CD4-positive, alpha-beta memory T cell (primary cell): ENCODE measurements at places on chromosomes 16 and 17. TPM values are rescaled to one million over a fixed set of nuclear protein-coding genes. Genes with fewer than 3 reads are reported as not detected.

Gene KRT12
- polyA plus RNA-seq, result not detected

Gene FAM20A
- not detected for polyA plus RNA-seq

Gene GPR179
- not detected for polyA plus RNA-seq

Gene RHBDL1
- polyA plus RNA-seq, result 2.8 TPM

GRCh38 chr17:73017658-73018057 is 74.8 kb downstream of the SLC39A11 start:
- no peak overlapping the region for H3K4me3 ChIP-seq
- H3K27me3 ChIP-seq, result no peaks in the 10 kb centered on the region
- H3K36me3 ChIP-seq, result no peaks in the 10 kb centered on the region
- no peak for DNase-seq
- no peak overlapping the region for H3K27ac ChIP-seq

DNA sequence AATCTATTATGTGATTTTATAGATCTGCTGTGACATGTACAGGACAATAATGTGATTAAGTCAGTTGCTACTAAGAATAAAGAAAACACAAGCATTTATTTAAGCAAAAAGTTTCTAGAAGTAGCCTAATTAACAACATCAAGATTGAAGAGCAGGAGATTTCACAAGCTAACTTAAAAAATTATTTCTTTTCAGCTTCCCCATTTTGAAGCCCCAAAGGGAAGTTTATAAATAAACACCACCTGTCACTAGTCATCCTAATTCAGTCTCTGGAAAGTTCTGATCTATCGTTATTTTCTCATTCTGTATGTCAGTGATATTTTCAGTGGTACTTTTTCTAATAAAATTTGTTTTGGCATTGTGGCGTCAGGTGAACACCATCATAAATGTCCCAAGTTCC is 8.3 kb downstream of the CAPNS2 start:
- H3K4me1 ChIP-seq, result no peaks in the 10 kb centered on the region
- no peaks in the 10 kb centered on the region for H3K27me3 ChIP-seq
- no peak overlapping the region for H3K4me3 ChIP-seq
- no peak overlapping the region for H3K27ac ChIP-seq
- no peaks in the 10 kb centered on the region for H3K36me3 ChIP-seq

- no peak overlapping the region for H3K27ac ChIP-seq
- DNase-seq, result no peak
- no peaks in the 10 kb centered on the region for H3K4me1 ChIP-seq
- no peaks in the 10 kb centered on the region for H3K27me3 ChIP-seq
- H3K36me3 ChIP-seq, result no peaks in the 10 kb centered on the region
Observed at GRCh38 chr17:63365366-63366240, 80.5 kb downstream of the CYB561 start.

- peaks cover 41% of the 10 kb centered on the region for H3K4me1 ChIP-seq
- no peaks in the 10 kb centered on the region for H3K36me3 ChIP-seq
- H3K27ac ChIP-seq, result no peak overlapping the region
- no peaks in the 10 kb centered on the region for H3K27me3 ChIP-seq
Observed at GRCh38 chr17:55068862-55069811, 100.6 kb downstream of the STXBP4 start.
